ENCODE measurements at places on chromosomes 2 and 18.

- DNase-seq = no peak
These were observed 84.3 kb downstream of the MAP3K20 start for GRCh38 chr2:173159791-173160463.

- DNase-seq = no peak
These were observed 131.0 kb upstream of the ZEB2 start for GRCh38 chr2:144650907-144651306.

- no peak for DNase-seq
These were observed 36.6 kb downstream of the FEZ2 start for GRCh38 chr2:36561237-36561944.

- DNase-seq = no peak
These were observed 547.1 kb upstream of the ZEB2 start for GRCh38 chr2:145066856-145067548.

DNA sequence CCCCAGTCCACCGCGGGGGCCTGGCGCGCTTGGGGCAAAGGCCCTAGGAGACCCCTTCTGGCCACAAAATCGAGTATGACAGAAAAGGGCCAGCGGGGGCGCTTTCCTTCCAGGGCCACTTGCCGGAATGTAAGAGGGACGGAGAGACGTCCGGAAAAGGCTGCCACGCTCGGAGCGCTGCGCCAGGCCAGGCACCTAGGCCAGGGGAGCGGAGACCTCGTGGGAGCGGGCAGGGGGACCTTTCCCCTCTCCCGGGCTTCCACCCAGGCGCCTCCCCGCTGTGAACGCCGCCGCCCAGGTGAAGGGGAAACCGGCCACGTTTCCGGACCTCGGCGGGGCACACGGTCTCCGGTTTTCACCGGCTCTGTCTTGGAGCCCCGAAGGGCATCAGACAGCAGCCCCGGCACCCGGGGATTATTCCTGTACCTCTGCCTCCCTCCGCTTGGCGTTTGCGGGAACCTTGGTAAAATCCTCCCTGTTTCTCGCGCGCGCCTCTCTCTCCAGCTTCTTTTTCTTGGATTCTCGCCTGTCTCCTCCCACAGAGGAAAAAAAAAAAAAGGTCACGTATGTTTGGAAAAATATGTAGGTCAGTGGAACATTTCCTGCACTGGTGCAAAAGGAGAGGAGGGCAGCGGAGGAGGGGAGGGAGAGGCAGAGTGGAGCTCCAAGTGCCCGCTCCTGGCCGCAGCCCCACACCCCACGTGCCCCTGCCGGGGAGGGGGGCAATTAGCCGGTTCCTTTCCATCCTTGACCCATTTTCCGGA lies 1.2 kb upstream of the NPAS2 start:
- no peak for DNase-seq

DNA sequence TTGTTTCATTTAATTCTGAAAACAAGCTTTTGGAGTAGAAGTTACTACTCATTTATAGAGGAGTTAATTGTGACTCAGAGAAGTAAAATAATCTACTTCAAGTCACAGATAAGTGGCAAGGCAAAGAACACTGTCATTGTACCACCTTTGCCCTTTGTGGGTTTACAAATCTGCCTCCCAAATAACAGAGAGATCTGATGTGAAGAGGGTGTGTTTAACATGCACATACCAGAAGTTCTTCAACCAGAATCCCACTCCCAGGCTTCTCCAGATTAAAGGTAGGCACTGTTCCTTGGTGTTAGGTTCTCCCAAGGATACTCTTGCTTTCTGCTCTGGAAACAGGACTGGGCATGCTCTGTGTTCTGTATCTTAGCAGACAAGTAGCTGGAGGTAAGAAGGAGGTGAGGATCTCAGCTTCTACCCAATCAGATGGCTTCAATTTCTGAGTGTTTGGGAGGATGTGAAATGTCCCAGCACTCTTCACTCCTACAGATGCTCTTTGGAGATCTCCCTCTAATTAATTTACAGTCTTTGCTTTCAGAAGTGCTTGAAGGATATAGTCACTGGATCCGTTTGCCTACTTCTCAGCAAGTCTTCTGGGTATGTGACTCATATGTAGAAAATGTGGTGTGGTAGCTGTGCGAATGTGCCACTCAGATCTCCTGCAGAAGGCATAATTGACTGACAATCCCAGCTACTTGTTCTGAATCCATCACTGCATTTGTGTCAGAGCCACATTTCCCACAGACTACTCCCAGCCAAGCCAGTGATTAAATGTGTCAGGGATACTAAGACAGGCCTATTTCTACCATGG lies 111.1 kb downstream of the KLHL14 start:
- DNase-seq = no peak

DNA sequence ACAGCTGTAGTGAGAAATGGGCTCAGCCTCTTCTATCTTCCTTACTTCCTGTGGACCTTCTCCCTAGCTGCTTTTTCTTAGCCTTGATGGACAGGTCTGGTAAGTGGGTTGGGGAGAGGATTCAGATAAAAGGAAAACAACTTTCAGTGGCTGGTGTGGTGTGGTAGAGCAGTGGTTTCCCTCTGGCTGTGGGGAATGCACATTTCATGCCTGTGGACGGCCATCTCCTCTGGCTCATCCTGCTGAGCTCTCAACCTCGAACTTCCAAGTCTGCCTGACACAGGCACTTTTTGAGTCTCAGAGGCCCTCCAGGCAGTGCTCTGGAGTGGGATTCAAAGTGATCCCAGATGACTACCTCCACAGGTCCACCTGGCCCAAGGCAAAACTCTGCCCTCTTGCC lies 38.6 kb upstream of the ACADL start:
- DNase-seq = no peak

DNA sequence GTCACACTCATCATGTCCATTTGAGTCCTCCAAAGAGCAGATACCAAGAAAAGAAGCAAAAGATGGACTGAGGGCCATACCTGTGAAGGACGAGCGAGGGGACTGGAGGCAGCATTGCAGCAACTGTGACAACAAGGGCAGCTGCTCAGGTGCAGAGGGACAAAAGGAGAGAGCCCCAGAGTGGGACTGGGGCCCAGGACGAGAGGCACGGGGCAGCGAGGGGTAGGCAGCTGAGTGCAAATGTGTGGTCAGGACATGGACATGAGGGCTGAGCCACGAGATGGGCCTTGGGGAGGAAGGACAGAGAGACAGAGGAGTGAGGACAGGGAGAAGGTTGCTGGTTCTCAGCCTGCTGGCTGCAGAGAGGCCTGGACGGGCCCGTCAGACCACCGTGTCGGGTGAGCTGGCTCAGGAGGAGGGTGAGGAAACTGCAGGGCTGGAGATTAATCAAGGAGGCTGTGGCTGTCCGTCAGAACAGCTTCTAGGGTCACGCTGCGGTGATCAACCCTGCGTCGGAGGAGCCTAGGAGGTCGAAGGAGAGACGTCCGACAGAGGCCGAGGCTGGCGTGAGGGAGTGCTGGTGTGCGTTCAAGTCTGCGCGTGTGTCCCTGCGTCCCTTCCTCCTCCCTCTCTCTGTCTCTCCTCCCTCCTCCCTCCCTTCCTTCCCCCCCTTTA lies 206.8 kb upstream of the HDAC4 start:
- no peak for DNase-seq

GRCh38 chr2:26809876-26810577 lies 24.2 kb downstream of the CENPA start:
- DNase-seq = no peak

- DNase-seq = no peak
These were observed 140.1 kb downstream of the STK39 start for GRCh38 chr2:168107322-168107721.

DNA sequence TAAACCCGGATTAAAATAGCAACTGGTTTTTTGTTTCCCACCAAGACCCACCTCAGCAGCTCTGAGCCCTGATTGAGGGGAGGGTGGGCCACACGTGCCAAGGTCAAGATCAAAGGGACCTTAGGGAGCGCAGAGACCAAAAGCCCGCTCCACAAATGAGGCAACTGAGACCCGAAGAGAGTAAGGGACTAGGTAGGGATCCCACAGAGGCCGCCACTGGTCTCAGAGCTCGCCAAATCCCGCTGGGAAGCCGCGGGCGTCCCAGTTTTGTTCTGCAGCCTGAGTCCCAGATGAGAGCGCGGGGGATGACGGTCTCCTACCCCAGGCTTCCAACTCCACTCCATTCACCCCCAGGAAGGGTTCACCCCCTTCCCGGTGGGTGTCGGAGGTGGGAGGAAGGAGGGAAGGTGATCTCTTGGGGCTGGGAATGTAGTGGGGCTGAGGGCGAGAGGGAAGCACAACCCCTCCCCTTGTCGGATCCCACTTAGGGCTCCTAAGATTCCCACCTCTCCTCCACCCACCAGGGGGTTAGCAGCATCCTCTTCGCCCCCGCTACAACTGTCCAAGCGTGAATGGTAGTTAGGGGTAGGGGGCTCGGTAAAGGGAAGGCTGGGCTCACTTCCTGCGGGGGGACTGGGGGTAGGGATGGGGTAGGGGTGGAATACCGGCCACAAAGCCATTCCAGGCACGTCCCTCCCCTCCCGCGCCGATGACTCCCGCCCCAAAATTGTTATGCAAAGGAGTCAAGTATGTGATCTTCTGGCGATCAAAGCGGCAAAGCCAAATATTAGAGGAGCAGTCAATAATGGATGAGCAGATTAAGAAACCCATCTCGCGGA lies 7.3 kb upstream of the EN1 start:
- no peak for DNase-seq
